Thyroid gland (tissue), 4 donors: ENCODE measurements at places on chromosomes 3 and 15.

GRCh38 chr15:63274427-63274826 is 3.0 kb upstream of the APH1B start:
- no peaks in the 10 kb centered on the region for H3K27me3 ChIP-seq
- H3K4me3 ChIP-seq, result no peak overlapping the region
- no peak overlapping the region for H3K27ac ChIP-seq

DNA sequence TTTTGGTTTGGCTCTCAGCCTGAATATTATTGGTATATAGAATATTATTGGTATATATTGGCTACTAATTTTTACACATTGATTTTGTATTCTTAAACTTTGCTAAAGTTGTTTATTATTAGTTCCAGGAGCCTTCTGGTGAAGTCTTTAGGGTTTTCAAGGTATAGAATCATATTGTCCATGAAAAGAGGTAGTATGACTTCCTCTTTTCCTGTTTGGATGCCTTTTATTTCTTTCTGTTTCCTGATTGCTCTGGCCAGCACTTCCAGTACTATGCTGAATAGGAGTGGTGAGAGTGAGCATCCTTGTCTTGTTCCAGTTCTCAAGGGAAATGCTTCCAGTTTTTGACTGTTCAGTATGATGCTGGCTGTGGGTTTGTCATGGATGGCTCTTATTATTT is 107.3 kb upstream of the LIPC start:
- no peaks in the 10 kb centered on the region for H3K4me1 ChIP-seq
- no peak overlapping the region for H3K4me3 ChIP-seq
- H3K27ac ChIP-seq, result no peak overlapping the region

DNA sequence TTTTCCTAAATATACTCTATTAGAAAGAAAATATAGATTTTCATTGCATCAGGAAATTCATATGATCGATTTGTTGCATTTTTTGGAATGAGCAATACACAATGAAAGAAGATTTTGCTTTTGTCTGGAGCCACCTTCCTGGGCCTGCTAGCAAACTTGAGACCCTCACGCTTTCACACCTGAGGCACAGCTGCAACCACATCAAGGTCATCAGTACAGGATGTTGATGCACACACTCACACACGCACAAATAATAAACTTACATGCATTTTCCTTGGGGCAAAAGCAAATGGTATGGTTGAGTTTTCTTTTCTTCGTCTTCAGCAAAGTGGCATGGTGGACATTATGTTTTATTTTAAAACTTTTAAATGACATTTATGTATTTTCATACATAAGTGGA is 64.8 kb upstream of the SATB1 start:
- H3K4me1 ChIP-seq, result no peaks in the 10 kb centered on the region
- DNase-seq, result no peak
- H3K4me3 ChIP-seq, result no peak overlapping the region
- H3K27ac ChIP-seq, result no peak overlapping the region

DNA sequence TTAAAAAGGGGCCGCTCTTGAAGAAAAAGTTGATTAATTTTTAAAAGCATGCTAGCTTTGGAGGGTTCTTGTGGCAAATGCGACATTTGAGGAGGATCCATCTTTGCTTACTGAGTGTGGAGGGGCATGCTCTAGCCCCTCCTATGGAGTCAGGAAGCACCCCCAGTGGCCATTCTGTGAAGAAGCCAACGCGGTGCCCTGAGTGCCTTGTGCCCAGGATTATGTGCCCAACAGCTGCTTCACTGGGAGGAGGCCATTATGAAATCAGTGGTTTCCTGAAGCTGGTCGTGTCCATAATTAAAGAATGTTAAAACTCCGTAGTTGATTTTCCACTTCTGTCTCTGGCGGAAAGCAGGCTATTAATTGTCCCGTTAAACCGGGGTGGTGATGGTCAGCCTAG is 69.1 kb upstream of the TNFAIP8L3 start:
- H3K4me3 ChIP-seq, result no peak overlapping the region

GRCh38 chr15:88141269-88141889 is 115.2 kb downstream of the NTRK3 start:
- H3K27me3 ChIP-seq, result no peaks in the 10 kb centered on the region
- H3K36me3 ChIP-seq, result no peaks in the 10 kb centered on the region

DNA sequence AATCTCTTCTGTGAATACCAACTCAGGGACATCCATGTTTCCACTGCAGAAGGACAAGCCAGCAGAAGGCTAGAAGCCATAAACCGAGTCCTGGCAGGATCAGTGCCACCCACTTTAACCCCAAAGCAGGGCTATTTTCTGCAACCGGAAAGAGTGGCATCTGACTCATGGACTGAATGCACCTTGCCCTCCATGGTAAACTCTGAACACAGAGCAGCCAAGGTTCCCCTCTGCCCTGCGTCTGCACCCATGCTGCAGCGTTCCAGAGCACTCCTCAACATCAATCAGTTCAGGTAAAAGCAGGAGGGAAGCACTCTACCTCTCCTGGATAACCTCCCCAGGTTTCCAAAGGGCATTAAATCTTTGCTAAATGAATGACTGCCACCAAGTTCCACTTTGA is 801 bp upstream of the NGRN start:
- H3K27ac ChIP-seq, result peak overlapping the region; percentile 94
- H3K4me1 ChIP-seq, result peaks cover 26% of the 10 kb centered on the region
- no peaks in the 10 kb centered on the region for H3K36me3 ChIP-seq
- H3K4me3 ChIP-seq, result no peak overlapping the region

DNA sequence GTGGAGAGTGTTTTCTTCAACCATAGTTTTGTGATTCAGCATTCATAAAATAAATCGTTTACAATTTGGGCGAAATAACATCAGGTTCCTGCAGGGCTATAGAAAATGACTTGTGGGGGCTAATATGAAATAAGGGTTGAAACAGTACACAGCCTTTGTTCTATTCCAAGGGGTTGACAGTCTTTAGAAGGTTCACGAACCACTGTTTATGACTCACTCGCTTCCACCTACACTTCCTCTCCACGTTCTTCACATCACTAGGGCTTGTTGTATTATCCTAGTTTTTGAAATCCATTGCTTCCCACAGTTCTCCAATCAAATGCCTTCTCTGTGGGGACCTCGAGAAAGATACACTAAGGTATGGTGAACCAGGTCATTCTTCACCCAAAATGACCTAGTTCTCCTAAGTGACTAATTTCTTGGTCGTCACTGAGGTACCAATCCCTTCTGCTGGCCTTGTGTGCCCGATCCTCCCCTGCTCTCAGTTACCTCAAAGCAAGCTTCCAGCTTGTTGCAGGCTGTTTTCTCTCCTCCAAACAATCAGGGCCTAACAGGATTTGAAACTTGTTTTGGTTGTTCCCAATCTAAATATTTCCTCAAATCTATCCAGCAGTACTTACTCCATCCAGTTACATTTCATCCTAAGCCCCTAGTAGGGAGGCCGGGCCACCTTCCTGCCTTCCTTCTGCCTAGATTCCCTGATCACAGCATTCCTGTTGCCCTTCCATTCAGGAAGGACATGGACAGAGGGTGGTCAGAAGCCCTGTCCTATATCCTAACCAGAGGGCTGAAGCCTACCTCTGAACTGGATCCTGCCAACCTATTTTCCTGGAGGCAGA is 23.1 kb upstream of the TBL1XR1 start:
- DNase-seq, result no peak
- no peaks in the 10 kb centered on the region for H3K27me3 ChIP-seq
- no peak overlapping the region for H3K27ac ChIP-seq
- H3K4me1 ChIP-seq, result no peaks in the 10 kb centered on the region

GRCh38 chr3:117756563-117756962 is 1047.0 kb downstream of the TUSC7 start:
- H3K27me3 ChIP-seq, result no peaks in the 10 kb centered on the region
- no peaks in the 10 kb centered on the region for H3K4me1 ChIP-seq
- no peak overlapping the region for H3K4me3 ChIP-seq
- H3K27ac ChIP-seq, result no peak overlapping the region
- no peak for DNase-seq

- H3K36me3 ChIP-seq, result peaks cover 25% of the 10 kb centered on the region
- H3K4me3 ChIP-seq, result peak overlapping the region; percentile 1
- peak overlapping the region; percentile 68 for H3K27ac ChIP-seq
- peak; percentile 44 for DNase-seq
- H3K27me3 ChIP-seq, result no peaks in the 10 kb centered on the region
These were observed 989 bp upstream of the PPIB start for GRCh38 chr15:64163659-64164362.

- H3K27me3 ChIP-seq, result no peaks in the 10 kb centered on the region
- H3K4me1 ChIP-seq, result no peaks in the 10 kb centered on the region
- H3K36me3 ChIP-seq, result no peaks in the 10 kb centered on the region
- no peak overlapping the region for H3K27ac ChIP-seq
- H3K4me3 ChIP-seq, result no peak overlapping the region
These were observed 37.5 kb downstream of the SEMA5B start for GRCh38 chr3:122989856-122990575.

GRCh38 chr3:30467596-30468238 is 138.7 kb upstream of the TGFBR2 start:
- no peak overlapping the region for H3K4me3 ChIP-seq
- no peak overlapping the region for H3K27ac ChIP-seq
- no peak for DNase-seq

DNA sequence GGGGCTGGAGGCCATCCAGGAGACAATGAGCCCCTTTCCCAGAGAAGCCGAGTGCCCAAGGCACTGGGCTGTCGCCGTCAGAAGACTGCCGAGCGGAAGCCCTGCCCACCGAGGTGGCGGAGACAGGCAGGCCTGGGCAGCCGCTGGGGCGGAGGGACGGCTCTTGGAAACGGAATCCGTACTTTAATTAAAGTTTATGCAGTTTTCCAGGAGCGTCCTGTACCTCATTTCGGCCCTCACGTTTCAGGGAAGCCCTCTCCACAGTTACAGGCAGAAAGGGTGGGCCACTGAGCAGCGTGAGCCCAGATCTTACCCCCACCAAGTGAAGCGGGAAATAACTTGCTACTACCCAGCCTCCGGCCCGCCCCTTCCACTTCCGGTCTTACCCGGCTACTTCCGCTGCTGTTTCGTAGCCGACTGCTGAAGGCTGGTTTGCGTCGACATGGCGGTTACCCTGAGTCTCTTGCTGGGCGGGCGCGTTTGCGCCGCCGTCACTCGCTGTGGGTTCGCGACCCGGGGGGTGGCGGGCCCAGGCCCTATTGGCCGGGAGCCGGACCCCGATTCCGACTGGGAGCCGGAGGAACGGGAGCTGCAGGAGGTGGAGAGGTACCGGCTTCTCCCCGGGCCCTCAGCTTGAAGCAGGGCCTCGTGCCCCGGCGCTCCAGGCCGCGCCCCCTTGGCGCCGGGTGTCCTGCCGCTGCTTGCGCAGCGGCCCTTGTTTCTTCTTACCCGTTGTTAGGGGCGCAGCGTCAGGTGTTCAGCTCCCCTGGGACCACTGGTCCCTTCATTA is at the start of gene NGRN:
NGRN (plus strand) TSS at position 402 of the 790 bp plus-strand sequence; CDS start at position 443, 41 bp downstream.
- H3K4me1 ChIP-seq, result peaks cover 34% of the 10 kb centered on the region
- DNase-seq, result peak; percentile 93
- peak within 1 kb of the TSS; percentile 96 for H3K27ac ChIP-seq
- H3K27me3 ChIP-seq, result no peaks in the 10 kb centered on the region
- H3K36me3 ChIP-seq, result no peaks in the 10 kb centered on the region

DNA sequence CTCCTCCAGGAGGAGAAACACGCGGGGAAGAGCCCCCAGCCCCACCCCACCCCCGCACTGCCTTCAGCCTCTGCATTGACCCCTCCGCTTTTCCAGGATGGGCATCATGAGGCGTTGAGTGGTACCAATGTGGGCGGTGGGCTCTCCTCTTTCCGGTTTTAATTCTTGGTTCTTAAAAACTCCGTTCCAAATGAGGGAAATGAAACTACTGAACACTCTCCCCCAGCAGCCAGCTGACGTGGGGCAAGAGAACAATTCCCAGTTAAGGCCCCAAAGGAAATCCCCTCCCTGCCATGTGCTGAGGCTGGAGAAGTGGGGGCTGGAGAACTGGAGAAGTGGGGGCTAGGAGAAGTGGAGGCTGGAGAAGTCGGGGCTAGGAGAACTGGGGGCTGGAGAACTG is 5.3 kb upstream of the NRROS start:
- H3K4me1 ChIP-seq, result peaks cover 7% of the 10 kb centered on the region
- H3K36me3 ChIP-seq, result no peaks in the 10 kb centered on the region
- no peak for DNase-seq
- no peak overlapping the region for H3K27ac ChIP-seq
- H3K27me3 ChIP-seq, result no peaks in the 10 kb centered on the region
- H3K4me3 ChIP-seq, result no peak overlapping the region

- H3K27me3 ChIP-seq, result no peaks in the 10 kb centered on the region
- H3K36me3 ChIP-seq, result no peaks in the 10 kb centered on the region
- H3K4me1 ChIP-seq, result no peaks in the 10 kb centered on the region
These were observed 13.8 kb downstream of the TMEM266 start for GRCh38 chr15:76073554-76073953.

DNA sequence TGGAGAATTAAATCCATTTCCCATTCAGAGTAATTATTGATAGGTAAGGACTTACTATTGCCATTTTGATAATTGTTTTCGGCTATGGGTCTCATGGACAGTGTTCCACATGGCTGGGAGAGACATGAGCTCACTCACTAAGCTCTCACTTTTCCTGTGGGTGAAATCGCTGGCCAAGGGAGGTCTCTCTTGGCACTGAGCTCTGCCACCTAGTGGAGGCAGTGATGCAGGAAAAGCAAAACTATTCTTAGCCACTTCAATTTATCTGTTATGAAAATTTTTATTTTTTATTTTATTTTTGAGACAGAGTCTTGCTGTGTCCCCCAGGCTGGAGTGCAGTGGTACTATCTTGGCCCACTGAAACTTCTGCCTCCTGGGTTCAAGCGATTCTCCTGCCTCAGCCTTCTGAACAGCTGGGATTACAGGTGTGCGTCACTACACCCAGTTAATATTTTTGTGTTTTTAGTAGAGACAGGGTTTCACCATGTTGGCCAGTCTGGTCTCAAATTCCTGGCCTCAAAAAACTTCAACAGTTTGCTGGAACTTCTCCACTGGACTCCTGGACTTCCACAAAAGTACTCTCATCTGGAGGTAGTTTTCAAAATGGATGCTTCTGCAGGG is 4.7 kb upstream of the RNF13 start:
- H3K27me3 ChIP-seq, result no peaks in the 10 kb centered on the region
- H3K36me3 ChIP-seq, result no peaks in the 10 kb centered on the region
- no peak overlapping the region for H3K27ac ChIP-seq
- DNase-seq, result peak; percentile 73

DNA sequence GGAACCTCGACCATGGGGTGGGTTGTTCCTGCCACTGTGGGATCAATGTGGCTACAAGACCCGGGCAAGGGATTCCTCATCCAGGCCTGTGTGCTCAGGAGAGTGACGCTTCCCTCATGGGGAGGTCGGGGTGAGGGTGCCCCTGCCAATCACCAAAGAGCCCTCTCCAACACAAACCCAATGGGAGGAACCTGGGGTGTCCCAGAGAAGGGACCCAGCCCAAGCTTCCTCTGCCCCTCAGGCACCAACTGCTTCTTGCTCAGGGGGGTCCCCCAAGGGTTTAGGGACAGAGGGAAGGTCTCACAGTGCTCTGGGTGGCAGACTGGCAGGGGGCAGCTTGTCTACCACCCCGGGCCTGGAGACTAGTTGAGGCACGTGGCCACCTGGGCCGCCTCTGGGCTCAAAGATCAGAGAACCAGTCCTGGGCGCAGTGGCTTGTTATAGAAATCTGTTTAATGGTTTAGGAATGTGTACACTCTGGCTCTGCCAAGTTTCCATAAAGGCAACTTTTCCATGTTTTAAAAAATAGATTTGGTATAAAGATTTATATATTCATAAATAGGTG is 26.6 kb downstream of the GP9 start:
- DNase-seq, result no peak
- H3K4me3 ChIP-seq, result no peak overlapping the region
- no peaks in the 10 kb centered on the region for H3K4me1 ChIP-seq
